ENCODE measurements at places on chromosomes 7 and 10. TPM values are rescaled to one million over a fixed set of nuclear protein-coding genes. Genes with fewer than 3 reads are reported as not detected.

- DNase-seq: peak; percentile 72
Measured at GRCh38 chr10:59748834-59749233, 4.4 kb downstream of the MRLN start.

TMEM176A gene
- total RNA-seq: 34.0 TPM

PAX4 gene
- total RNA-seq: not detected

- DNase-seq: no peak
Measured at GRCh38 chr10:1557081-1557480, 180.2 kb downstream of the ADARB2 start.

GRCh38 chr10:72276421-72277339 is 3.0 kb downstream of the DDIT4 start:
- peak; percentile 47 for DNase-seq

- DNase-seq: no peak
Measured at GRCh38 chr7:112908086-112908485, 117.9 kb upstream of the TMEM168 start.

GRM3 gene
- not detected for total RNA-seq

DNA sequence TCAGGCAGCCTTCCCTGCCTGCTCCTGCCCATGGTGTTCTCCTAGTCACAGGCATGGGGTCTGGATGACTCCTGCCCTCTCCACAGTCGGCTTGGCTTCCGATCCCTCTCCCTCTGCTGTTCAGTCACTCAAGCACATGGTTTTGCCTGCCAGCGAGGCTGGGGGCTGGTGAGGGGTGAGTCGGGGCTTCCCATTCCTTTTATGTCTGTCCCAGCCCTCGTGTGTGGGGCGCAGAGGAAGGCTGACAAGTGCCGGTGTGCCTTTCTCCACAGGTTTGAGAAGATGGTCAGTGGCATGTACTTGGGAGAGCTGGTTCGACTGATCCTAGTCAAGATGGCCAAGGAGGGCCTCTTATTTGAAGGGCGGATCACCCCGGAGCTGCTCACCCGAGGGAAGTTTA is 40.1 kb downstream of the TACR2 start:
- DNase-seq: no peak

- DNase-seq: no peak
Measured at GRCh38 chr10:79192677-79193003, 123.9 kb downstream of the ZMIZ1 start.

MUC12 gene
- not detected for total RNA-seq

NODAL gene
- total RNA-seq: not detected

GRCh38 chr10:50347394-50347802 is 96.1 kb upstream of the ASAH2 start:
- DNase-seq: no peak

DNA sequence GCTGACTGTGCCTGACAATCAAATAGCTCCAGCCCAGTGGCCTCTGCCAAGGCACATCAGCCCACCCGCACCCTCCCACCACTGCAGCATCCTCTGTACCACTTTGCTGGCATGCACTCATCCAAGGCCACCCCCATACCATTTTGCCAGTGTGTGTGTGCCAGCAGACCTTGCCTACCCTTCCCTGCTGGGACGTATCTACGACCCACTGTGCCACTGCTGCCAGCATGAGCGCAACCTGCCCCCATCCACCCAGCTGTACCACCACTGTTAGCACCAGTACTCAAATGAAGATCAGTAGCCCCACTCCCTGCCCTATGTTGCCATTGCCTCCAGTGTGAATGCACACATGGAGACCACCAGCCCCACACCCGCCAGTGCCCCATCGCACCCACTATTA is 149.4 kb upstream of the PTN start:
- no peak for DNase-seq

GRCh38 chr10:21406595-21407193 is 118.8 kb downstream of the SKIDA1 start:
- DNase-seq: no peak

DNA sequence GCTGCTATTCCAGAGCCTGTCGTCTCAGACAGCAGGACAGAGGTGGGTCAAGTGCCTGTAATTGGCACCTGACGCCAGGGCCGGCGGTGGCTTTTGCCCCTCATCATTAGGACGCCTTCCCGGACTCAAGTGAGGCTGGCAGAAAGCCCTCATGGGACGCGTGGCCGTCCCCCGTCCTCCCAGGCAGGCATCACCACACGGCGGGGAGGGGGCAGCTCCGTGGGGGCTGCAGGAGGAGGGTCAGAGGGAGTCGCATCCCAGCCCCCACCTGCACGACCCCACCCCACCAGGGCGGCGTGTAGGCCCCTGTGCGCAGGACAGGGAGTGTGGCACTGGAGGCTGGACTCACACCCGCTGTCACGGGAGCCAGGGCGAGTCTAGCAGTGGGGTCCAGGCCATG is 16.3 kb downstream of the CFAP46 start:
- no peak for DNase-seq

DNA sequence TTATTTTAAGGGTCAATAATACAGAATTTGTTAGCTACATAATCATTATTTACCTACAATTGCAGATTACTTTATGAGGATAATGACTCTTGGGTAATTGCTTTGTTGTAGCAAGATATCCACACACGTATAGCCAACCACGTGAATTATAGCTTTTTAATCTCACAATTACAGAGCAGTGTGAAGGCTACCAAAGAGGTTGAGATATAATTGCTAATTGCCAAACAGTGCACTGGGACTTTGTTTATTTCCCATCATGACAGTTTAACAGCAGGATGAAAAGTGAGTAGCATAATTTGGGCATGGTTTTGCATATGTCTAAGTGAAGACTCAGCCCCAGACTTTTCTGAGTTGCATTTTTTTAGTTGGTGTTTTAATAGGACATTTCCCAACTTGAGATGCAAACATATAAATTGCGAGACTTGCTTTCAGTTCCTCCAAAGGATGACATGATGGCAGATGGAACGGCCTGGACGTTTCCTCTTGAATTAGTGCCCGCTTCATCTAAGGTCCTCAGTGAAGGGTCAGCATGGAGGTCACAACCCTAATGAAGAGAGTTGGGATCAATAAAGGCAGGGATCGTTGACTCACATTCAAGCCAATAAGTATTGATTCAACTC is 180.7 kb upstream of the GPR26 start:
- DNase-seq: no peak

DNA sequence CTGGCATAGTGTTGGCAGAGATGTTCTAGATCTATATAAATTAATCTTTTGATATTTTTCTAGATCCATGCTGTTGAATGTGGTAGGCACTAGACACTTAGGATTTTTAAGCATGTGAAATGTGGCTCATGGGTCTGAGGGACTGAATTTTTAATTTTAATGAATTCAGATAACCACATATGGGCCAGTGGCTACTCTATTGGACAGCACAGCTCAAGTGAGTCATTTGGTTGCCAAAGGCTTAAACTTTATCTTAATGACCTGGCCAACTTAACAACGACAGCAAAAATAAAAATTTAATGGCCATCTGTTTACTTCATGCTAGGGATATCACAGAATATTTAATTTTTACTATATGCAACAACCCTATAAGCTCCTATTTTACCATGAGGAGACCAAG is 61.4 kb downstream of the CDK14 start:
- DNase-seq: no peak

GRCh38 chr7:42627626-42628025 is 284.2 kb downstream of the C7orf25 start:
- DNase-seq: no peak

CRYGN gene
- total RNA-seq: 21.5 TPM

DNA sequence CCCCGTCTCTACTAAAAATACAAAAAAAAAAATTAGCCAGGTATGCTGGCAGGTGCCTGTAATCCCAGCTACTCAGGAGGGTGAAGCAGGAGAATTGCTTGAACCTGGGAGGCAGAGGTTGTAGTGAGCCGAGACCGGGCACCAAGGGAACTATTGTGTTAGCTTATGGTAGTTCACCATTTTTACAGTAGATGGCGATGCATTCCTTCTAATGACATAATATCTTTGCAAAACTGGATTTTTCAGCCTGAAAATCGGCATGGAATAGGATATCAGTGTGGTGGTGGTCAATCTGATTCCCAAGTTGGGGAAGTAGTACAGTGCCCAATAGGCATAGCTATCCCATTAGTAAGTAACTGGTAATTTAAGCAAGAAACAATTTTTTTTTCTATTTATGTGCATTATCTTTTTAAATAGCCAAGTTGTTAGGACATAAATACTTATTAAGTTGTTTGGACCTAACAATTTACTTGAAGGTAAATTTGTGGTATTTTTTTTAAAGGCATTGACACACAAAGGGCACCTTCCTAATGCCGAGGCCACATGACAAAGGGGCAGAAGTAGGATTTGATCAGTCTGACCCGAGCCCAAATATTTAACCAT is 17.6 kb upstream of the IMPDH1 start:
- peak; percentile 26 for DNase-seq

GRCh38 chr10:109062371-109062770 is 860.9 kb downstream of the XPNPEP1 start:
- no peak for DNase-seq

All from thyroid gland (tissue), 4 donors.